ENCODE measurements at places on chromosomes 3 and 15.

- no peak for DNase-seq
Measured at GRCh38 chr3:35965908-35966307, 326.6 kb downstream of the ARPP21 start.

DNA sequence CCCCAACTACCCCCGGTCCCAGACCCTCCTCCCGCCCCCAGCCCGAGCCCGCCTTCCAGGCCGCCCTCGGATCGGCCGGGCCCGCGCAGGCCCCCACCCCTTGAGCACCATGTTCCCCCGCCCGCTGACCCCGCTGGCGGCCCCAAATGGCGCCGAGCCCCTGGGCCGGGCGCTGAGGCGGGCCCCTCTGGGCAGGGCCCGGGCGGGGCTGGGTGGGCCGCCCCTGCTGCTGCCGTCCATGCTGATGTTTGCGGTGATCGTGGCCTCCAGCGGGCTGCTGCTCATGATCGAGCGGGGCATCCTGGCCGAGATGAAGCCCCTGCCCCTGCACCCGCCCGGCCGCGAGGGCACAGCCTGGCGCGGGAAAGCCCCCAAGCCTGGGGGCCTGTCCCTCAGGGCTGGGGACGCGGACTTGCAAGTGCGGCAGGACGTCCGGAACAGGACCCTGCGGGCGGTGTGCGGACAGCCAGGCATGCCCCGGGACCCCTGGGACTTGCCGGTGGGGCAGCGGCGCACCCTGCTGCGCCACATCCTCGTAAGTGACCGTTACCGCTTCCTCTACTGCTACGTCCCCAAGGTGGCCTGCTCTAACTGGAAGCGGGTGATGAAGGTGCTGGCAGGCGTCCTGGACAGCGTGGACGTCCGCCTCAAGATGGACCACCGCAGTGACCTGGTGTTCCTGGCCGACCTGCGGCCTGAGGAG, 472 bp downstream of the CHST14 start:
- no peak for DNase-seq

DNA sequence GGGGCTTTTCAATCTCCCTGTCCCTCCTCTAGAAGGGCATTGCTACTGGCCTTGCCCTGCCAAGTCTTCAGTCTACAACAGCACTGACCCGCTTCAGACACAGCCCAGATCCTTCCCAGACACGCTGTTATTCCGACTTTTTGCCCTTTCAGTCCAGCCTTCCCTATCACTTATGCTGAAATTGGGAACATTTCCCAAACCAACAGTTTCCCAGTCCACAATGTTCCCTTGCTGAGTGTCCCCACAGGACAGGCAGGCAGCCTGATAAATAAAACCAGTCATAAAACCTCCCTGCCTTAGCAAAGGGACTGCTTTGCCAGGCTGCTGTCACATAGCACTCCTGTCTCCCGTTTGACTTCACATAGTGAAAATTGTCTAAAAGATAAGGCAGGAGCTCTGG, 43.5 kb downstream of the GOLGA6L2 start:
- DNase-seq = no peak

DNA sequence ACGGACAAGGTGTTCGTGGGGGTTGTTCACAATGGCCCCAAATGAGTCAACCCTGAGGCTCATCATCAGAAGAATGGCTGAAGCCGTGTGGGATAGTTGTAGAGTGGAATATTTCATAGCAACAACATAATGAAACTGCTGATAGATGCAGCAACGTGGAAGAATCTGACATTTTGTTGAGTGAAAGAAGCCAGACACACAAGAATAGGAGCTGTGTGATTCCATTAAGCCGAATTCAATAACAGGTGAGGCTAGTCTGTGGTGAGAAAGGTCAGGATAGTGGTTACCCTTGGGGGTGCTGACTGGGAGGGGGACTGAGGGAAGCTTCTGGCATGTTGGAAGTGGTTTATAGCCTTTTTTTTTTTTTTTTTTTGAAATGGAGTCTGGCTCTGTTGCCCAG, 144.0 kb downstream of the SMAD6 start:
- DNase-seq = no peak

GRCh38 chr15:96121086-96121920, 209.2 kb upstream of the NR2F2 start:
- DNase-seq = no peak

DNA sequence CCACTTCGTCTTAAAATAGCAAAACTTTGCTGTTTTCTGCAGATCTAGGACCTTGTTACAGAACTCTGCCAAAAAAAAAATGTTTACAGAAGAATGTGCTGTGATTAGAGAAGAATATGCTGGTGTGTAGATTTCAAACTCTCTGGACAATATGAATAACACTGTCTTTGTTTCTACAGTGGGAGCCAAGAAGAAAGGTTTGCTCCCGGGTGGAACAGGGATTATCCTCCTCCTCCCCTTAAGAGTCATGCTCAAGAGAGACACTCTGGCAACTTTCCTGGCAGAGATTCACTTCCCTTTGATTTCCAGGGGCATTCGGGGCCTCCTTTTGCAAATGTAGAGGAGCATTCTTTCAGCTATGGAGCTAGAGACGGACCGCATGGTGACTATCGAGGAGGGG, 27.3 kb downstream of the RBM6 start:
- DNase-seq = no peak

GRCh38 chr15:37425541-37425940, 325.2 kb upstream of the MEIS2 start:
- no peak for DNase-seq

- no peak for DNase-seq
Measured at GRCh38 chr3:18840535-18841137, 307.7 kb upstream of the KCNH8 start.

GRCh38 chr15:87121336-87121735, 1041.7 kb downstream of the AGBL1 start:
- no peak for DNase-seq

GRCh38 chr3:172087198-172087597, 47.8 kb downstream of the FNDC3B start:
- no peak for DNase-seq

GRCh38 chr3:37861620-37862041, at the start of gene CTDSPL:
CTDSPL (plus strand) TSS chr3:37861880; CDS start chr3:37862200, 320 bp downstream.
- DNase-seq = no peak

DNA sequence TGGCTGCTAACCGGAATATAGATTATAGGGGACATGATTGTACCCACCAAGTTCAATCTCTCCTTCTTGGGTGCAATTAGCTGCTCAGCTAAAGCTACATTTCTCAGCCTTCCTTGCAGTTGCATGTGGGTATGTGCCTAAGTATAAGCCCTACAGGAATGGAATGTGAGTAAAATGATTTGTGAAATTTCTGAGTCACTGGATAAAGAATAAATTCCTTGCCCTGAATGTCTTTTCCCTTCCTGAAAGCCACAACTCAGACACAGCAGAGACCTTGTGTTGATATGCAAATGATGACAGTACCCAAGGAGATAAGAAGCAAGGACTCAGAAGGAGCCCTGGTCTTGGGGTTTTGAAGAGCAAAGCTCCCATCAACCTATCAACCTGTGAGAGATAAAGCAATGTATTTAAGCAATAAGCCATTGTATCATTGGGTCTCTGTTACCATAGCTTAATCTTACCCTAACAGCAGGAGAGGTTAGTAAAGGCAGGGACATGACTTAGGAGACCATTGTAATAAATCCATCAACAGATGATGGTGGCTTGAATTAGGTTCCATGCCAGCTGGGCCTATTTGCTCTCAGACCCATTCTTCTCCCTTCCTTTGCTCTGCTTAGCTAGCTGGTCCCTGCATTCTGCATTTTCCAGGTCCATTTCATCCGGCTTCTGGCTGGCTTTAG, 25.6 kb upstream of the ZNF280D start:
- no peak for DNase-seq

GRCh38 chr15:52082197-52083036, 30.2 kb downstream of the BCL2L10 start:
- no peak for DNase-seq

GRCh38 chr15:91055548-91056331, 33.3 kb upstream of the VPS33B start:
- DNase-seq = no peak

GRCh38 chr3:9615003-9615628, 34.2 kb upstream of the MTMR14 start:
- DNase-seq = no peak

DNA sequence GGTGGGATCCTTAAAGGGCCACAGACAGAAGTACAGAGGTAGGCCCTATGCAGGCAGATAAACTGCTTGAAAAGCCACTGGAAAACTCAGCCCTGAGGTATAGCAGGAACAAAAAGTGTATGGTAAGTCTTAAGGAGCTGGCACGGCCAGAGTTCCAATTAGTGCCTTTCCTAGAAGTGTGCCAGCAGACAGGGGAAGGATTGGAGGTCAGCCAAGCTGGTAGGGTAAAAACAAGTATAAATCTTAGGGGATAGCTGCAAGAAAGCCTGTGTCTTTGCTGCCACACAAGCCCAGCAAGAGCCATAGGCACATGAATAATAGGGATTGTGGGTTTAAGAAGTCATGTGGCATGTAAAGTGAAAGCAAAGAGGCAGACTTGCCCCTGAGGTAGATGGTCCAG, 582.5 kb downstream of the PLOD2 start:
- DNase-seq = no peak

Data from activated CD4-positive, alpha-beta T cell treated with anti-CD3 and anti-CD28 coated beads for 1 hour (primary cell).